Left ventricle myocardium superior (tissue), 1 donor: ENCODE measurements at places on chromosomes 1 and 21. TPM values are rescaled to one million over a fixed set of nuclear protein-coding genes. Genes with fewer than 3 reads are reported as not detected.

DNA sequence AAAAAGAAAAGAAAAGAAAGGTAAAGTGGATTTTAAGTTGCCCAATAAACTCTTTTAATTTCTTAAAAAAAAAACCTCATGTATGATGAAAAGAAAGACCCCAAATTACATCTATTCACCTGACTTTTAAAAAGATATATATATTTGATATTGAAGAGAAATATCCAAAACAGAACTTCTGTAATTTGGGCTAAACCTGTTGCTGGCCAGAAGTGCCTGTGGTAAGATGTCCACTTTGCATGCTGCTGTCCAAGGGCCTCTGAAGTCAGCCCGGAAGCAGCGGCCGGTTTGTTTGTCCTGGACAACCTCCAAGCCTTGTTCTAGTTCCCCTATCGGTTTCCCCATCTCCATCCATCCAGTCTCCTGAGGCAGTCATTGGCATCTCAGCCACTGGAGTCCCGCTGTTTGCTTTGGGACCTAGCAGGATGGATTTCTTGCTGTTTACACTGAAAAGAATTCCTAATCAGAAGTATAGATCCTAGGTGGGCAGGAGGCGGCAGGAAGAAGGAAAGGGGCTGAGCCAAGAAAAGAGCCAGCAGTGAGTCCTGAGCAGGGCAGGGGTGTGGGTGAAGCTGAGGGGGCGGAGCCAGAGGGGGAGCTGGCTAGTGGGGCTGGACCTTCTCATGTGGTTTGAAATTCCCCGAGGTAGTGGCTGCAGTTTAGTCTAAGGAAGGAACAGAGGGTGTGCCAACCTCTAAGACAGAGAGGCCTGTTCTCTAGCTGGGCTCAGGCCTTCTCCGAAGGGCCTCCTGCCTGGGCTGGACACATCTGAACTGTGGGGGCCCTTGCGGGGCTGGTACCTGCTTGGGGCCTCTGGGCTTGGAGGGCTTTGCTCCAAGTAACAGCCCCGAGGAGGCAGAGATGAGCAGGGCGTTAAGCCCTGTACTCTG, 3.3 kb downstream of the NCMAP start:
- DNase-seq, result peak; percentile 59

The SMCP gene
- total RNA-seq, result not detected

- no peak for DNase-seq
These were observed 6.9 kb upstream of the TNNT2 start for GRCh38 chr1:201384406-201384782.

The FAF1 gene
- total RNA-seq, result 99.2 TPM

- no peak for DNase-seq
These were observed 31.7 kb upstream of the IKBKE start for GRCh38 chr1:206438554-206438953.

DNA sequence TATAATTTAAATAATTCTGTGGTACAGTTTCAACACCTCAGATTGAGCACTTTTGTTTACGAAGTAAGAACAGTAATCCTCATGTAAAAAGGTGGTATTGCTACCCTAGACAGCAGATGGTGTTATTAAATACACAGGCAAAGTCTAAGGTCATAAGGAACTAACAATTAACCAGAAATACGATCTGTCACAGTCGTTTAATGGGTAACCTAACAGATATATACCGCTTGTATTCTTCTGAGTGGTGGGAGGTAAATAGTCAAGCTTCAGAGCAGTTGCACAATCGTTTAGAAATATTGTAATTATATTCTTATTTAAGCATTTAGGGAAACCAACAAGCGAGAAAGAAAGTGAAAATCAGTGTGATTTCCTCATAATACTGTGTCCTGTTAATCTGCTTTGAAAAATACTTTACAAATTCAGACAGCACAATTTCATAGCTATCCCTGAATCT, 9.8 kb upstream of the IRF2BP2 start:
- no peak for DNase-seq

DNA sequence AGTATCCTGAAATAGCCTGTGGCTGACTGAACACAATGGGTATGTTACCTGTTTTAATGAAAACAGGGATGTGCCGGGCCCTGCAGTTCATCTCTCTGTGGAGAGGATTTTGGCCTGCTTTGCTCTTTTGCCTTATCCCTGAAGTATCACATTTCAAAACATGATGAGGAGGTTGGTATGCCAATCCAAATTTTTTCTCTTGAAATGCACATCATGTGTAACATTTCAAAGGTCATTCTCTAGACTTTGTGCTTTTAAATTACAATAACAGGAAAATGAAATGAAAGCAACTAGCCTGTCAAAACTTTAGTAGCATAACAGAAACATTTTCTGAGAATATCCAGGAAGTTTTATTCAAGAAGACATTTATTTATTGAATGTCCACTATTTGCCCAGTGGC, 118.9 kb downstream of the SLC44A5 start:
- DNase-seq, result no peak

DNA sequence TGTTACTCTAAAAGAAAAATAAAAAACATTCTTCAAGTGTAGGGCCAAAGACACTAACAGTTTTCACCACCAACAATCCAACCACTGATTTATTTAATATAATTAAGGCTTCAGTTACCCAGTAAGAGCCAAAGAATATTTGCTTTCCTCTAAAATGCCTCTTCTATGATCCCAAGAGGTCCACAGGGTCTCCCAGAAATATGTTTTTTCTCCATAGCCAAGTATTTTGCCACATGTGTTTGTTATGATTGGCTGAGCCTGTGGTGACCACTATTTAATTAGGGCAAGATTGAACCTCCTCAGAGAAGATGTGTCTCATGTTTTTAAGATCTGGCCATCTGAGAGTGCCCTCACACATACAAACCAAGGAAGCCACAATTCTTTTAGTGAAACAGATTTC, 135.9 kb downstream of the TPR start:
- no peak for DNase-seq

The PCBP3 gene
- 2.7 TPM for total RNA-seq

DNA sequence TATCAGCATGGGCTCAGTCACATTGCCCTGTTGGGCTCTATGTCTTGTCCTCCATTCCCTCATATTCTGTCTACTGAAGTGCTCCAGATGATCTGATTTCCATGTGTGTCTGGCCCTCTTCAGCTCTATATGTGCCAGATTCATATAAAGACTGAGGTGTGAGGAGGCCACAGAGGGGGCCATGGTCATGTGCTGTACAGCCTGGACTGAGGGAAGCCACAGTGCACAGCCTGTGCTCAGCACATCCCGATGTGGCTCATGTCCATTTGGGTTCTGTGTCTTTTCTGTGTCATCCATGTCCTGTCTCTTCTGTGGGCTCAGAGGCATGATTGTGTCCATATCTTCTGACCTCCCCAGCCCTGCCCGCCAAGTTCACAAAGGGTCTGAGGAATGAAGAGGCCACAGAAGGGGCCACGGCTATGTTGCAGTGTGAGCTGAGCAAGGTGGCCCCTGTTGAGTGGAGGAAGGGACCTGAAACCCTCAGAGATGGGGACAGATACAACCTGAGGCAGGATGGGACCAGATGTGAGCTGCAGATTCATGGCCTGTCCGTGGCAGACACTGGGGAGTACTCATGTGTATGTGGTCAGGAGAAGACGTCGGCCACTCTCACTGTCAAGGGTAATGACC, 97.0 kb downstream of the OBSCN start:
- DNase-seq, result no peak

The LIX1L gene
- 25.2 TPM for total RNA-seq

DNA sequence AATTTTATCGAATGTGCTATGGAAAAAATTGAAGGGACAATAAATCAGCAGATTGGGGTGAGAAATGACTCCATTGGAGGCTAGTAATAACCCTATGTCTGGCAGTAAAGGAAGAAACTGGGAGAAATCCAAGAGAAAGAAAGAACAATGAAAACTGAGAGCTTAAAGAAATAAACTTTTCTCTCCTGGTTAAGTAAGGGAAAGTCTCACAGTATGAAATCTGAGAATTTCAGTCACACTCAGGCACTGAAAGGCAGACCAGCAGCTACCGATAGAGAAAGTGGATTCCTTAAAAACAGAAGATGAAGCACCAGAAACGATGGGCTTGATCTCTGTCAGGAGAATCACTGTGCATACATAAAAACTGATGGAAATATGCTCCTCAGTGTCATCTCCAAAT, 404.2 kb downstream of the PLPP3 start:
- no peak for DNase-seq

The VPS13D gene
- 112 TPM for total RNA-seq

DNA sequence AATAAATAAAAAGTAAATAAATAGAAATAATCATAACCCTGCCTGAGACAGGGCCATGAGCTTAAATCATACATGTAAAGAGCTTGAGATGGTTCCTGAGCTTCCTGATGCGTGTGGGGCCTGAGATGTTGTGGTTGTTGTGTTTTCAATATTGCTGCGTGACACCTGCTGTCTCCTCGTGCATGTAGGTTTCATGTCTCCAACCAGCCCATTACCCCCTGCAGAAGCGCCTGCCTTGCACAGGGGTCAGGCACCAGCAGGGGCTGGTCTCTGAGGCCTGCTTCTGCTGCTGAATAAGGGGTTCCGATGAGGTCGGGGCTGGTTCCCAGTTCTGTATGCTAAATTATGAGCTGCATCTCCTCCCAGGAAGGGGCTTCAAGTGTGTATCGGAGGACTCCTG, 15.9 kb downstream of the UMODL1 start:
- no peak for DNase-seq

The PCNX2 gene
- total RNA-seq, result 1.3 TPM

The CFH gene
- 27.8 TPM for total RNA-seq

GRCh38 chr1:115832651-115833050, 8.3 kb downstream of the NHLH2 start:
- no peak for DNase-seq

GRCh38 chr1:29626066-29626465, 389.7 kb downstream of the PTPRU start:
- no peak for DNase-seq
